ENCODE measurements at places on chromosomes 1 and 21. TPM values are rescaled to one million over a fixed set of nuclear protein-coding genes. Genes with fewer than 3 reads are reported as not detected.

The MROH9 gene
- total RNA-seq: not detected

The PLPPR5 gene
- not detected for total RNA-seq

The LAMC1 gene
- 22.9 TPM for total RNA-seq

The PSMB2 gene
- total RNA-seq: 34.7 TPM

The SLC25A24 gene
- 4.1 TPM for total RNA-seq

DNA sequence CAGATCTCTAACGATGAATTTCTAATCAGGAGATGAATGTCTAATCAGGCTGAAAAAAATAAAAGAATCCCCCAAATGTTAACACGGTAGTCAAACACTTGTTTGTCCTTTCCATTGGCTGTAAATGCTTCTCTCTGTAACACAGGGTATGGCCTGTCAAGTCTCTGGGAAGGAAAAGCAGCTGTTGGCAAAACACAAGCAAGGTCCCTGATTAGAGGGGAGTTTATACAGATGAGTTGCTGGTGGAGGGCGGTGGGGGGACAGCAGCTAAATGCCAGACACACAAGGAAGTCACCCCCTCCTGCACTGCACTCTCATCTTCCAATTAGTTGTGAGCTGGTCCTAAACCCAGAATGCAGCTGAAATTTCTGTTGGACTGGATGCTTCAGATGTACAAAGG is 51.0 kb downstream of the PGBD5 start:
- no peaks in the 10 kb centered on the region for H3K4me1 ChIP-seq
- H3K27me3 ChIP-seq: no peaks in the 10 kb centered on the region
- no peak overlapping the region for H3K4me3 ChIP-seq
- H3K27ac ChIP-seq: no peak overlapping the region
- H3K36me3 ChIP-seq: no peaks in the 10 kb centered on the region

DNA sequence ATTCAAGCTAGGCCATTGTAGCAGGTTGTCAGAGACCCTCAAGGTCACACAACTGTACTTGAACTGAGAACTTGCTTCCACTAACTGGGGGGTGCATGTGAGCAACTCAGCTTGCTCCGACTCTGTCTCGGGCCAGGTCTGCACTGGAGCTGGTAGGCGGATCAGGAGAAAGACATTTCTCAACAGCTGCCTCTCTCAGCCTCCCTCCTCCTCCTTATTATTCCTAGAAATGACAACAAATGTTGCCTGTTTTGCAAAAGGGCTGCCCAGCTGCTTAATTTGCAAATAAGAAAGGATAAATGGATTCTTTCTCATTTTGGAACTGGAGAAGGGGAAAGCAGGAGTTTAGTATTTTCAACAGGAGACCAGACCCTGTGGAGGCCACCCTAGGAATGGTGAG is 140.5 kb downstream of the RHOU start:
- H3K4me3 ChIP-seq: no peak overlapping the region
- DNase-seq: no peak
- H3K27ac ChIP-seq: no peak overlapping the region

GRCh38 chr21:32226444-32226843 is 52.4 kb downstream of the MIS18A start:
- no peaks in the 10 kb centered on the region for H3K27me3 ChIP-seq
- no peaks in the 10 kb centered on the region for H3K4me1 ChIP-seq

GRCh38 chr1:78283691-78284090 is 207.1 kb upstream of the PTGFR start:
- no peaks in the 10 kb centered on the region for H3K36me3 ChIP-seq
- H3K4me3 ChIP-seq: no peak overlapping the region
- no peak for DNase-seq
- H3K4me1 ChIP-seq: peaks cover 4% of the 10 kb centered on the region
- H3K27me3 ChIP-seq: no peaks in the 10 kb centered on the region

GRCh38 chr1:201383647-201384405 is 6.3 kb upstream of the TNNT2 start:
- H3K4me3 ChIP-seq: no peak overlapping the region
- no peaks in the 10 kb centered on the region for H3K4me1 ChIP-seq
- no peak overlapping the region for H3K27ac ChIP-seq
- DNase-seq: no peak

All from liver (tissue), 10 donors.